ENCODE measurements at places on chromosomes 7 and 10.

DNA sequence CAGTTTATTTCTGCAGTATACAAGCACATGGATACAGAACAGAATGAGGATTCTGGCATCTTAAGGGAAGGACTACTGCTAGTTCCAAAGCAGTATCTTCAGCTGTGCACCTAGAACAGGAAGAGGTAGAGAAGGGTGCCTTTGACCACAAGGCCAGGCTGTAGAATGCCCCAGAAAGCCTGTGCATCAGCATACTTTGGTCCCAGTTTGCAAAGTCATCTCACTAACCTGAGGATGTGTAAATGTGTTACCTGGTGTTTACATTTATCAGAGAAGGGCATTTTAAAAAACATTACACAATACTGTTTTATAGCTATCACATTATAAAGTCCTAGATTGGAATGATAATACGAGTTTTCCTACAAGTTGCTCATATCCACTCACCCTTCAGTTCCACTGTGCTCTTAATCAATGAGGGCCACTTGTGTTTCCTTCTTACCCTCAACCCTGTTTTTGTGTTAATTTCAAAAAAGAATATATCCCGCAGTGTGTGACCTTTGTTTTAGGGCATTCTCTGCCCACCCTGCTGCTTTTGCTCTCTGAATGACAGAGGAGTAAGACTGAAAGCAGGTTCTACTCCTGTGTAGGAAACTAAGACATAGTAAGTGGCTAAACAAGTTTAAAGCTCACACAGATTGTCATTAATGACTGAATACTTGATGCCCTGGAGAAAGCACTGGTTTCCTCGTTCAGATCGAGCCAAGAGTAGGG is 3.4 kb downstream of the SLC35G1 start:
- DNase-seq, result no peak

DNA sequence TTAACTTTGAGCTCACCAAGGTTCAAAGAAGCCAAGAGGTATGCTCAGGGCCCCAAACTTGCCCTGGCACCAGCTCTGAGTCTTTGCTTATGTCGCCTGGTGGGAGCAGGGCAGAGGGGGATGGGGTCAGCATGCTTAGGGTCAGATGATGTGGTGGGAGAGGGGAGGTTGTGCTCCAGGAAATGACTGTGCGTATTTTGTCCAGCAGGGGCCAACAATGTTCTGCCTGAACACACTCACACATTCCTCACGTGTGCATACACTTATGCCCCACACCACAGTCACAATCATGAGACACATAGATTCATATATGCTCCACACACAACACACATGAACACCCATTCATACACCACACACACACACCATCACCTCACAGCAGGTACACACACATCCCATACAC is 4.4 kb upstream of the RAMP3 start:
- no peak for DNase-seq

- no peak for DNase-seq
Observed at GRCh38 chr10:94351089-94351488, 11.7 kb downstream of the NOC3L start.

DNA sequence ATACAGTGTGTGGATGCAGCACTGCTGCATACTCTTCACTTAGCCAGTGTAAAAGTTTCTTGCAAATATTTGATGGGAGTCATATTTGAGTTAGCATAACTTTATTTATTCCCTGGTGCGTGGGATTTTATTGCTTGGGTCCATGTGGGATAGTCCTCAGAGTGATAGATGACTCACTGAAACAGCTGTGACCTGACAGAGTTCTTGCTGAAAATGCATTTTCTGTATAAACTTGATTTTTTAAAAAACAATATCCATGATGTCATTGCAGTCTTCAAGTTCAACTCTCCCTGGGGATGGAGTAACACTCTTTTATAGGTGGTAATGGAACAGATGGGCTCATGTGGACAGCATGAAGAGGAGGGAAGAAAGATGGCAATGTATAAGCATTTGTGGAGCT is 310.0 kb downstream of the PPP1R3A start:
- no peak for DNase-seq

- no peak for DNase-seq
Observed at GRCh38 chr10:78817361-78817760, 251.4 kb upstream of the ZMIZ1 start.

- DNase-seq, result no peak
Observed at GRCh38 chr7:81158189-81158588, 239.3 kb upstream of the SEMA3C start.

- DNase-seq, result no peak
Observed at GRCh38 chr10:121600611-121601010, 2.4 kb upstream of the FGFR2 start.

GRCh38 chr10:28722065-28722803 is 44.9 kb downstream of the BAMBI start:
- peak; percentile 25 for DNase-seq

DNA sequence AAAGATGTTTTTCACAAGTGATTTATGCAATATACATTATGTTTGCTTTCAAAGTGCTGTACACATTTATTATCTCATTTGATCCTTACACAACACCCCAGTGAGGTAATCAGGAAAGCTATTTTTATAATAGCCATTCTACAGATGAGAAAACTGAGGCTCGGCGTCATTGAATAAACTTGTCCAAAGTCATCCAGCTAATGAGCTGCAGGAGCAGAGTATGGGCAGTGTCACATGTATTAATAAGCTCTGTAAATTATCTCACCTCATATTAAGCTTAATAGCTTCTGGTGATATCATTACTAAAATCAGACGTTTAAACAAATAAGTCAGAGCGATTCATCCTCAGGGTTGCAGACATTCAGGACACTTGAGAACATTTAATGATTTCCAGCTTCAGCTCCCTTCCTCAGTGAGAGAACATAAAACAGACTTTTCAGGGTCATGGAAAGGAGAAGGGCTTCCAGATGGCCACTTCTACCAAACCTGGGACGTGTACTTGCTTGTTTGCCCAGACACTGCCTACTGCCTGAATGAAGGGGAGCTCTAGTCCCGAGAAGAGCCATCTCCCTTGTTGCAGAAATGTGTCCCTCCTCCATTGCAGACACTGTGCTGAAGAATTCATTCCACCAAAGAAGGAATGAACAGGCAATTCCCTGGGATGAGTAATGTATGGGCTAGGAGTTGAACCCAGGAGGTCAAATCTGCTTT is 20.5 kb upstream of the FZD1 start:
- no peak for DNase-seq

GRCh38 chr10:11449761-11450160 is 161.7 kb downstream of the USP6NL start:
- no peak for DNase-seq

GRCh38 chr7:128110641-128111364 is 79.6 kb upstream of the LRRC4 start:
- no peak for DNase-seq

DNA sequence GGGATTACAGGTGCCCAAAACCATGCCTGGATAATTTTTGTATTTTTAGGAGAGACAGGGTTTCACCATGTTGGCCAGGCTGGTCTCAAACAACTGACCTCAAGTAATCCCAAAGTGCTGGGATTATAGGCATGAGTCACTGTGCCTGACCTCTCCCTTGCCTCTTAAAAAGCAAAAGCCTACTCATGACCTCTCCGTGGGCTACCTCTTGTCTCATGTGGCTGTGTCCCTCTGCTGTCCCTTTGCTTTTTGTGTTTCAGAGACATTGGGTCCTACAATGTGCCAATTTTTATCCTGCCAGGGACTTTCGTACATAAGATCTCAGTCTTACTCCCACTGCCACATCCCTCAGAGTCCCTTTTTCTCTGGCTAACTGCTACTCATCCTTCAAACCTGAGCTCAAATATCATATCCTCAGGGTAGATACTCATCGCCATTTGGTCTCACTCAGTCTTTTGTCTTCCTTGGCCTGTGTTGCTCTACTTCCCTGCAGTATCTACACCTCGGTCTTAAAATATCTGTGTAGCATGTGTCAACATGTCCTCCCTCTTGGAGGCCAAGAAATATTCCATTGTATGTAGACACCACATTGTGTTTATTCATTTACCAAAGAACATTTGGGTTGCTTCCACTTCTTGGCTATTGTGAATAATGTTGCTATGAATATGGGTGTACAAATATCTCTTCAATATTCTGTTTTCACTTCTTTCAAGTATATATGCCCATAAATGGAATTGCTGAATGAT is 465.0 kb upstream of the KLF6 start:
- DNase-seq, result no peak

DNA sequence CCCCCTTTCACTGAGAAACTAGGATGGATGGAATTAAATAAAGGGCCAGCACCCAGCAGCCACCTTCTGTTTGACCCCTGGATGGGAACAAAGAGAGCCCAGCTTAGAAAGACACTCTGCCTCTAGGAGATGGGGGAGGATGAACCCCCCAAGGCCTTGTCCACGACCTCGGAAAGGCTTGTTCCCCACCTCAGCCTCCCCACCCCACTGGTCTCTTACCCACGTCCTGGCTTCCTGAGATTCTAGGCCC is 9.7 kb downstream of the ITPRIP start:
- no peak for DNase-seq

DNA sequence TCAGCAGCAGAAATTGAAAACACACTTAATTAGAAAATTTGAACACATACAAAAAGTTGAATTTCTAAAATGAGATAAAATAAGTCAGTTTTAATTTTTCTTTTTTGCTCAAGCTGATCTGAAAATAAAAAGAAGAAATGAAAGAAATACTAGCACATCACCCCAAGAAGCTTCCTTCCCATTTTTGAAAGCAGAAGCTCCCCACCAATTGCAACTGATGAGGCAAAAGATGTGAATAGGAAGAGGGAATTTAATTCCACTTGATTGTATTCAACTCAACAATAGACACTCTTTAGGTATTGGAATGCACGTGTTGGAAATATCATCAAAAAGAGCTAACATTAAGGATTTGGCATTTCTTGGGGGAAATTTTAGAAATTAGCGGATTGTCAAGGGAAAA is 175.8 kb downstream of the TRIL start:
- no peak for DNase-seq

DNA sequence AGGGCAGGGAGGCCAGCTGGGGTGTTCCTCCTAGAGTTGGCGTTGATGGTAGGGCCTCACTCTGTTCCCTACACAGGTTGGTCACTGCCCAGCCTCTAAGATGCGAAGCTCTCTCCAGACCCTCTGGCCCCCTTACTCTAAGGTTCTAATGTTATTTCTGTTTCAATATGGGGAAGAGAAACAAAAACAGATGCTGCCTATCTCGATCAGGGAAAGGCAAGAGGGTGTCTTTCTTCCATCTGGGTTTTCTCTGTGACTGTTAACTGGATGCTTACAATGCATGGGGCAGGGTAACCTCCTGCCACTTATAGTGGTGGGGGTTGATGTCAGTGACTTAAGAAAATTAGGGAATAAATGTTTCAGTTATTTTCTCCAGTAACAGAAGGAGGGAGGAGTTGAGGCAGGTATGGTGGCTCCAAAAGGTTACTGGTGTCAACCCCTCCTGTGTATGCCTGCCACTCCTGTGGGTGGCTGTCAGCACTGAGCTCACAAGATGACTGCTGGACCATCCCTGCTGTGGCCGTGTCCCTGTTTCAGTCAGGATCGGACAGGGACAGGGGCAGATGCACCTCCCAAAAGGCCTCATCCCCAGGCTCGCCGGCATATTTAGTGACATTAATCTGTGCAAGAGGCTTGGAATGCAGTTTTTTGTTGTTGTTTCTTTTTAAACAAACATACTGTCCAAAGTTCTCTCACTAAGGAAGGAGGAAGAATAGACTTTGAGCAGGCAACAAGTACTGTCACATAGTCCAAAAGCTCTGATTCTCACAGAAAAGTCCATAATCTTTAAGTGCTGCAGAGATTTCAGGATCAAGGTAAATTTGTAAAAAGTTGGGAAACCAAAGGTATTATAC is 39.6 kb upstream of the SYPL1 start:
- DNase-seq, result no peak

- no peak for DNase-seq
Observed at GRCh38 chr7:66747881-66748511, 7.5 kb downstream of the RABGEF1 start.
